ENCODE measurements at places on chromosomes 5 and 9.

- DNase-seq = no peak
Measured at GRCh38 chr5:74143721-74144330, 496.7 kb downstream of the ENC1 start.

DNA sequence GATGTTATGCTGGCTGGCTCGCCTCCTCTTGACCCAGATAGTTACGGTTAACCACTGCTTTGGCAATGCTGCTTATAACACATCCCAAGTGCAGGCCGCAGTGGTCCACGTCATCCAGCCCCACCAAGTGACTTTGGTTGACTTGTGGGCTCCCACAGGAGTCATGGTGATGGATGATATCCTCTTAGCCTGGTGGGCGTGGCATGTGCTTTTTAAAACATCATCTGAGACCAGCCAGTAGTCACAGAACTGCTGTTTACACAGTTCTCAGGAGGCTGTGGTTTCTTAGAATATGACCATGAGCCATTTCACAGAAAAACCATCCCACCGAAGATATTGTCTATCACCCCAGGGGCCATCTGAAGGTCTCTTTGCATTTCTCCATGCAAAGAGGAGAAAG lies 216.9 kb downstream of the SH3GL2 start:
- no peak for DNase-seq

GRCh38 chr5:81163651-81164050 lies 69.5 kb upstream of the CKMT2 start:
- DNase-seq = no peak

DNA sequence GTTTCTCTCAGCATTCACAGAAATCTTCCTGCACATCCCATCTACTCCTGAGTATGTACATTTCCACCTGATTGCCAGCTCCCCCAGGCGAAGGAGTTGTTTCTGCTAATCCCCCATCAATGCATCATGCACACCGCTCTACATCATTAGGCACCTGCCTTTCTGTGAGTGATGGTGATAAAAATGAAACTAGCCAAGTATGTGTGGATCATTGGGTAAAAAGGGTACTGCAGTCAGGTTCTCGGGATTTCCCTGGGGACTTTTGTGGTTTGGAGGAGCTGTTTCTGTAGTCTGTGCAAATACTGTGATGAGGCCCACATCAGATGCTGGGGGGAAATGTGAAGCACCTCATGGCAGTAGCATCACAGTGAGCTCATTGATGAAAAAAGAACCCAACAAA lies 30.4 kb downstream of the CAMK4 start:
- no peak for DNase-seq

DNA sequence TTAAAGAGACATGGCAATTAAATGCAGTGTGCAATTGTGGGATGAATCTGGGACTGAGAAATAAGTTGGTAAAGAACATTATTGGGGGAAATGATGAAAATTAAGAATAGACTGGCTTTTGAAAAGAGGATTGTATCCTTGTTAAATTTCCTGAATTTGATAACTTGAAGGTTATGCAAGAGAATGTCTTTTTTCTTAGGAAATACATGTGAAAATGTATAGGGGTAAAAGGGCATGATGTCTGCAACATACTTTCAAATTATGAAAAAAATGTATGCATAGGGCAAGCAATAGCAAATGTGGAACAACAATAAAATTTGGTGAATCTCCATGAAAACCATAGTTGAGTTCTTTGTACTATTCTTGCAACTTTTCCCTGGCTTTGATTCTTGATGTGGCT lies 24.1 kb downstream of the PTTG1 start:
- DNase-seq = no peak

DNA sequence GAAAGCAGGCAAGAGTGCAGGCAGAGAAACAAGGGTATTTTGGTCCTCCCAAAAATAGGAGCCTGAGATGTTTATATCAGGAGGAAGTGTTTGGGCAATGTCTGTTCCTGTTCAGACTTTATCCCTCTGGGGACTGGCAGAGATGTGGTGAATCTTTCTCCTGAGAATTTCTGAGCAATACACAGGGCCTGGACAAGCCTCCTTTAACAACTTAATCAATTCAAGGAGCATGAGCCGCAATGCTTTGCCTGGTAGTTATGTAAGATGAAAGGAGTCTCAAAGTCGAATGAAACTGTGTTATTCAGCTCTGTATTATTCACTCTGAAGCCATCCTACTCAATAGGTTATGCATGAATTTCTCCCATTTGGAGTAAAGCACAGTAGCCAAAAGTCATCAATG lies 365.6 kb downstream of the MAN2A1 start:
- no peak for DNase-seq

DNA sequence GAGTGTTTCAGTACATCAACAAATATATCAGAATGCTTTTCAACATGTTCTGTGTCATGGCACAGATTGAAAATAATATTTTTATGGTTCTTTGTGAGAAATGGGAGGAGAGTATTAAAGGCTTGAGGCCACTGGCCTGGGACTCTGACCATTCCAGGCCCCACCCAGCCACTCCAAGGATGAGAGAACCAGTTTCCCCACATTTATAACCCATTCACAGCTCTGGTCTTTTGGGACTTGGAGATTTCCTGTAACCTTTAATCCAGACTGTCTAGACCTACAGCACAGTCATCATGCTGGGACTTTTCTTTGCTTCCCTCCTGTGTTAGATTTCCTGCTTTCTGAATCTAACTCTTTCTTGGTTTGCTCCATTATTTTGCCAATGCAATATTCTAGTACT lies 389.6 kb downstream of the KIAA0825 start:
- DNase-seq = no peak

DNA sequence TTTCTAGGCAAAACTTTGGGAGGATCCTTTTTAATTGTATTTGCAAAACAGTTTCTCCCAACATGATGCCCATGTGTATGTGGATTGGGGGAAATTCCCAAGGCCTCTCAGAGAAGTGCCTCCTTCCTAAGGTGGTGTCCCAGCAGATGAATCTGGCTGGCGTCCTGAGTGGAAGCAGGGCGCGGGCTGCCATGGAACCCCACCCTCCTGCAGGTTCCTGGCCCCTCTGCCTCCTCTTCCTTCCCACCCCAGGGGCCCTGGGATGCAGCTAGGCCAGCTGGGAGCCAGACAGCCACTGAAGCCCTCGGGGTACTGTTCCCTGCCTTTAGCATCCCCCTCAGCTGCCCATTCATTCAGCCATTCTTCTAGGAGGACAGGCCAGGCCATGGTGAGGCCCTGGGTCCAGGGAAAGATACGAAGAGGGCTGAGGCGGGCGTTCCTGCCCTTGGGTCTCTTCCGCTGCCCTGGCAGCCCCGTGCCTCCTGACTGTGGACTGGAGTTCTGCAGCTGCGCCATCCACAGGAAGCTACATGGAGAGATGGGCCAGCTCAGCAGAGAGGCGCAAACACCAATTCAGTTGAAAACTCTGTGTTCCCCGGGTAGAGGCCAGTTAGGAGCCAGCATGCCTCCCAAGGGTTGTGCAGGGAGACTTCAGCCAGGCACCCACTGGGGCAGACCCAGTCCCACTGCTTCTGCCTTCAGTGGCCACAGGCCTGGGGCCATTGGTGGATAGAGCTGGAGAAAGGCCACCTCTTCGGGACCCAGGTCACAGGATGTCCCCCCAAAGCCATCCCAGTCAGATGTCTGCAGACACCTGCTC lies 36.5 kb downstream of the ADAMTS2 start:
- DNase-seq = no peak

DNA sequence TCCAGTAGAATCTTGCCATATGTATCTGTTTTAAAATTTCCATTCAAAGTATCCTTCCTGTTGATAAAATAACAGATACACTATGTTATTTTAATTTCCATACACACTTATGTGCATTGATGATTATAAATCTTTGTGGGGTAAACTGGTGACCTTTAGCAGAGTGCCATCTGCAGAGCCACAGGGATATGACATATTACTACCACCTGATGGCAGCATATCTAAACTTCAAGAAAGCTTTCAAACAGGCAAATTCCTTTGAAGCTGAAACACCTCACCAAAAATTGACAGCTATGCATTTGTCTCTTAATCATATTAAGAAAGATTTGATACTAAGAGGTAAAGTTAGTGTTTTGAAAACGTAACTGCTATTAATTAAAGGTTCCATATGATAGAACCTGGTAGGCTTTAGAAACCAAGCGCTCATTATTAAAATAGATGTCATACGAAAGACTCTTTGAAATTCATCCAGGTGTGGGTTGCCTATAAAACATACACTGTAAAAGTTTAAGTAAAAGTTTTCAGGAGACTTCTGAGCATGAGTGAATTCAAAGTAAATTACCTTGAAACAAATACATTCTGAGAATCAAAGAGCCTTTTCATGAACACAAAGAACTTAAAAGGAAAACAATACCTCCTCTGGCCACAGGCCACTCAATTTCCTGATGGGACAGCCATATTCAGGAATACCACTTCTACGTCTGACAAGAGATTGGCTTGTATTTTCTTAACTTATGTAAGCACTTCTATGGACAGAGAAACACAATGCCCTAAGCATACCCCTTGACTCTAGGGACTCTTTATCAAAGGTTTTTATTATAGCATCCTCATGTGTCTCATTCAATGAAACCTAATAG lies 93.3 kb downstream of the KIAA0825 start:
- peak; percentile 25 for DNase-seq

DNA sequence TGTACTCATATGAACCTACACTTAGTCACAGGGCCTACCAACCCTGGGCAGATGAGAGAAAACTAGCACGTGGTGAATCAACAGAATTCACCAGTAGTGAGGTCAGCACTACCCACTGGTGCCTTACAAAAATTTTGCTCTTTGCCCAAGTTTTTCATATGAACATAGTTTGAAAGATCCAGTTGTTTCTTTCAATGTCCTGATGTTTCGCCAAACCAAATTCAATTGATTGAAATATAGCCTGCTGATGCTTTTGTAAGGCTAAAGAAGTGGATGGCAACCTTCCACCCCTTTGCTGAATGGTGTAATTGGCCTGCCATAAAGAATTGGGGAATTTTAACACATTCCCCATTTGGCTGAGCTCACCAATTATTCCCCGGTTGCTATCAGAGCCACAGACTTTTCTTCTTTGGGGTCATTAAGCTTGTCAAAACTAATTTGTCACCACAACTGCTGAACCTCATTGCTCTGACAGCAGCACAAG lies 339.2 kb downstream of the GLIS3 start:
- no peak for DNase-seq

GRCh38 chr9:94665613-94666012 lies 26.3 kb upstream of the FBP1 start:
- DNase-seq = no peak

DNA sequence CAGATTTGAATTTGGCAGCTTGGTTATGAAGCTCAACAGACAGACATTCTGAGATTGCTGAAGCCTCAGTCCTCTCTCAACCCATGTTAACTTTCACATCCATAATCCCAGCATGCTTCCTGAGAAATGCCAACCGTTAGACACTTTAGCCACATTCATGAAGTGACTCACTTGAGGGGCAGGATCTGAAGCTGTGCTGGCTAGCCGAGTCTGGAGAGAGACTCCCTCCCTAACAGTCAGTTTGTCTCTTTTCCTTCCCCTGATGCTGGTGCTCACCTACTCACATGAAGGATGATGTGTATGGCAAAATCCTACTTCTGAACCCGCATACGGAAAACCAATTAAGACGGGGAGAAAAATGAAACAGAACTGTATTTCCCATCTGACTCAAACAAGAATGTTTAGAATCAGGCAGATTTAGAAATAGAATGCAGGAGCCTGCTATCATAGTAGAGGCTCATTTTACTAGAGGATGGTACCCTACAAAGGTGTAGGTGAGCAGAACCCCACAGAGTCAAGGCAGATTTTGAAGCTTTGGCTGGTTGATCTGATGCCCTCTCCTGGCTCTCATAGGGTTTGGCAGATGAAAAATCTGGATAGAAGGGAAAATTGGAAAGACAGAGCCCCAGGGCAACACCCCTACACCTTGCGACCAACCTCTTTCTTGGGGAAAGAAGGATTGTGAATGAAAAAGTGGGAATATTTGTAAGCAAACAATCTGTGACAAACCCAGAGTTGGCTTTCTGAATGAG lies 150.9 kb upstream of the LHFPL2 start:
- DNase-seq = peak; percentile 29

DNA sequence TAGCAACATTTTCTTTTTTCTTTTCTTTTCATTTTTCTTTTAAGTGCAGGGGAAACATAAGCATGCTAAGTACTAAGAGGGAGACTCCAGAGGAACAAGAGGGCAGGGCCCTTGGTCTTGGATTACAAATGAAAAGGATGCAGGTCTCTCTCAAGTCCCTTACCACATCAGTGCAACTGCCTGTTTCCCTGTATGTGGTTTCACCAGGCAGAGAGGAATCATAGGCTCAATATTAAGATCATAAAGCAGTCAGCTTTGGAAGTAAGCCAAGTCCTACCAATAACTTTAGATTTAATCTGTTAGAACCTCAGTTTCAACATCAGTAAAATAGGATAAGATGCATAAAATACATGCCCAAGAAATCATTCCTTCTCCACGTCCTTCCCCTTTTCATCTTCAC lies 422.7 kb upstream of the PAPPA start:
- DNase-seq = no peak

DNA sequence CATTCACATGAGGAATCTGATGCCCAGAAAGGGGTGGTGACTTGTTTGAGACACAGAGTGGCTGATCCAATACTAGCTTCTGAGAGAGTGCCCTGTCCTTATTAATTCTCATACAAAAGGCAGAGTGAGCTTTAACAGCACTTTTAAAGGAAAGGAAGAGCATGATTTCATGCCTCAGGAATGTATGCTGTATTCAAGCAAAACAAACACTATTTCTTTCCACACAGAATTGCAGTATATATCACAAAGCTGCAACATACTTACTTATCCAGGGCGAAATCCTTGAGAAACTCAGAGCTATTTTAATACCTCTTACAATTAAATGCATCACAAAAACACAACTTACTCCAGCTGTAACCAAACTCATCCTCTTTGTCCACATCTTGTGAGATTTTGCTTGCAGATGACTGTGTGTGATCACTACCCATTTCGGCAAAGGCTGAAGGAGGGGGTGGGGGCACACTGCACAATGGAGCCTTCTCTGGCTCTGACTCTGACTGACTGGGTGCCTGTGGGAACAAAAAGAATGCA lies 139.8 kb downstream of the MPDZ start:
- peak; percentile 9 for DNase-seq

GRCh38 chr5:35803191-35803651 lies 53.5 kb upstream of the IL7R start:
- peak; percentile 44 for DNase-seq

DNA sequence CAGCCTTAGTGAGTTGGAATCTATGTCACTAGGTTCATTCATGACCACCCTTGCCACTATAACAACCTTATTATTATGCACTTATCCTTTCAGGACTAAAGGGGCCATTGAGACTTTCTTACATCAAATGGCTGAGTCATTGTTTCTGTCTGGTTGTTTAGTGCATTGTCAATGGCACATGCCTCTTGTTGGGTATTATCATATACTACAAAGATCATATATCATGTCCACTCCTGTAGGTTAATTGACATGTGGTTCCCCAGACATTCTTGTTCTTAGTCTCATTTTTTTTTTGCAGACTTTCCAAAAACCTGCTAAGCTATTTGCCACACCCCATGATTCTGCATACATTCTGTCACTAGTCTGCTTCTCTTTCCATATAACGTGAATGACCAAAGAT lies 66.7 kb upstream of the PRDM9 start:
- no peak for DNase-seq

- no peak for DNase-seq
Measured at GRCh38 chr5:43312076-43312661, 1.0 kb downstream of the HMGCS1 start.

GRCh38 chr5:13508559-13508958 lies 435.9 kb downstream of the DNAH5 start:
- no peak for DNase-seq
